ENCODE measurements at places on chromosomes 2 and 18. TPM values are rescaled to one million over a fixed set of nuclear protein-coding genes. Genes with fewer than 3 reads are reported as not detected.

DNA sequence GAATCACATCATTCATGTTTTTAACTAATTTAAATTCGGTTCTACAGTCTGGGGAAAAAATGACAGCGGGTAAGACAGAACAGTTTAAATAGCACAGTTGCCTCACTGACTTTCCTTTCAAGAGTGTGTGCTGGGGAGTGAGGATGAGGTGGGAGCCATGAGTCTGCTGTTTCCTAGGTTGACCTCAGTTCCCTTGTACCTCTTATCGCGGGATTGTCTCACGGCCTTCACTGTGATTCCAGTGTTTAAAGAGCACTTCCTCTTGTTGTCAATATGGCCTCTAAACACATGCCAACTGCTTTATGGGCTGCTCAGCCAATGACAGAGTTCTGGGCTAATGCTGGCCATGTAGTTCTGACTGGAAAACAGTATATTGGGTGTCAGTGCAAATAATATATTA lies 41.6 kb upstream of the ALMS1 start:
- no peak for DNase-seq

- DNase-seq, result no peak
These were observed 846.9 kb upstream of the ACVR2A start for GRCh38 chr2:146997945-146998344.

ANKZF1 gene
- total RNA-seq, result 22.1 TPM

TGOLN2 gene
- total RNA-seq, result 89.6 TPM

SLC38A11 gene
- total RNA-seq, result 2.2 TPM

DNA sequence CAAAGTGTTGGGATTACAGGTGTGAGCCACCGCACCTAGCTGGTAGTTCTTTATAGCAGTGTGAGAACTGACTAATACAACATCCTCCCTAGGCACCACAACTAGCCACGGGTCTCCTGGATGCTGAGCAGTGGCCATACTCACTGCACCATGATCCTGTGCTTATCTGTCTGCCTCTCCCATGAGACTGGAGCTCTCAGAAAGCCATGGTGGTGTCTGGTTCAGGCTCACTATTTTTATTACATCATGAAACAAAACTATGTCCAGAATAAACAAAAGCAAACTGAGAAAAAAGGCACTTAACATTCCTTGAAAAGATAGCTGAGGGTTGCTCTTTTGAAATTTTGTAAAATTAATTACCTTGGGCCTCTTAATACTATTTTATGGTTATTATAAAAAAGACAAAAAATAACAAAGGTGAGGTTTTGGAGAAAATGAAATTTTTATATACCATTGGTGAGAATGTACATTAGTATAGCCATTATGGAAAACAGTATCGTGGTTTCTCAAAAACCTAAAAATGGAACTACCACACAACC lies 90.7 kb upstream of the TFCP2L1 start:
- no peak for DNase-seq

- no peak for DNase-seq
These were observed 38.6 kb downstream of the BIN1 start for GRCh38 chr2:127068351-127068741.

GRCh38 chr18:45055811-45056210 lies 375.1 kb downstream of the SETBP1 start:
- DNase-seq, result no peak

C2orf72 gene
- 125 TPM for total RNA-seq

DNA sequence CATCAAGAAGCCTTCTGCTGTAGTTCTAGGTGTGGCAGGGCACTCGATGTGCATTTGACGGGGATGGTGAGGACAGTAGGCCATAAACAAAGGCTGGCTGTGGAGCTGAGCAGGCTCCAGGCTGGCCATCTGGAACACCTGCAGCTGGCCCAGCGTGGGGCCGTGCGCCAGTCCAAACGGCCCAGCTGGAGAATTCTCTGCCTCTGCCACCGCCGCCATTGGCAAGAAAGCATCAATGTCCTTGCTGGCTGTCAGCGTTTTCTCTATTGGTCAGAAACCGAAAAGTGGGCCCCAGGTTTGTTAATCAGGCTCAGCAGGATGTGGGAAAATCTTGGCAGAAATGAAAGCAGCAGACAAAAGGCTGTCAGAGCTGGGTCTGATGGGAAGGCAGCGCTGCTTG lies 24.0 kb upstream of the CTIF start:
- no peak for DNase-seq

DNA sequence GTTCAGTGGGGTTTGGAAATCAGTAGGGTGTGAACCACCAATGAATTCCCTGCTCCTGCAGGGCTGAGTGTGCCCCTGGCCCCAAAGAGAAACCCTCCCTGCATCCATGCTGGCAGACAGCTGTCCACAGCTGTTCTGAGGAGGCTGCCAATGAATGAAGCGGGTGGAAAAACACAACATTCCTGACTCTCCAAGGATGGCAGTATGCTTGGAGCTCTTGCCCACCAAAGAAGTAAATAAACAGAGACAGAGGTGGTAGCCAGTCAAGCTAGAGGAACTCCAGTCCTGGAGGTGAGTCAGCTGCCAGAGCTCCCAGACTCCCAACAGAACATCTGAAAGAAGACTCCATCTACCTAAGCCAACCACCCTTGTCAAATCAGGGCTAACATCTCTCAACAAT lies 6.2 kb downstream of the ZBTB7C start:
- no peak for DNase-seq

GRCh38 chr2:38653380-38653714 lies 12.6 kb upstream of the GALM start:
- no peak for DNase-seq

FABP1 gene
- total RNA-seq, result 351 TPM

GRCh38 chr2:54979321-54980044 lies 70.8 kb downstream of the RTN4 start:
- no peak for DNase-seq

GRCh38 chr2:205858275-205858674 lies 176.0 kb downstream of the NRP2 start:
- no peak for DNase-seq

GRCh38 chr2:60234274-60234986 lies 319.0 kb downstream of the BCL11A start:
- no peak for DNase-seq

SERPINB13 gene
- not detected for total RNA-seq

GRCh38 chr2:12061286-12062052 lies 315.0 kb downstream of the LPIN1 start:
- DNase-seq, result no peak

DNA sequence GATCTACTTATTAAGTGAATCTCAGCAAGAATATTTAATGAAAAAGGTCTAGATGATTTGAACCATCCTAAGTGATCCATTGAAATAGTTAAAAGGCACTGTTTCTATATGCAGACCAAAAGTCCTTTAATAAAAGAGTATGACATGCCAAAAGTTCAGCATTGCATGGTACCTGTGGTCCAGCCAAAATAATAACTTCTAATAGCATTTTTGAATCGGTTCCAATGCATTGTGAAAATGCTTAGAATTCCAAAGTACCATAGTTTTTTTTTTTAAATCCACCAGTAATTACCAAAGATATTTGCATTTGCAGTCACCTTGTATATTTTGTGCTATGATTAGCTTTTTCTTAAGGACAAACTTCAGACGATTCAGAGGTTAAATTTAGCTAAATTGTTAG lies 79.9 kb downstream of the NYAP2 start:
- DNase-seq, result no peak

SLC5A6 gene
- 72.6 TPM for total RNA-seq

- DNase-seq, result no peak
These were observed 64.4 kb downstream of the CIB4 start for GRCh38 chr2:26576565-26577441.

DNA sequence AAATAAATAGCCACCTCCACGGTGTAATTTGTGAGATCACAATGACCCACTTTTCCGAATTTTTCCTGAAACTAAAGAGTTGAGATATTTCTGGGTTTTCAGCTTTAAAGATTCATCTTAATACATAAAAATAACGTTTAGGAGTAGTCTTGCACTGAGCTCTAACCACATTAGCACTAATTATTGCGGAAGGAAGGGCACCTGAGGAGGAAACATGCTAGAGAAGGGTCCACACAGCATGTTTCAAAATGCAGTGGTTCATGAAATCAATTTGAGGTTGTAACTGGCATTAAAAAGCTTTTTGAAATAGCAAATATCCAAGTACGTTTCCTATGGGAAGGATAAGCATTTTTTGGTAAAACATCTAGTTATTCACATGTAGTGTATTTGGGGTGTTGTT lies 8.4 kb downstream of the INPP4A start:
- no peak for DNase-seq

DNA sequence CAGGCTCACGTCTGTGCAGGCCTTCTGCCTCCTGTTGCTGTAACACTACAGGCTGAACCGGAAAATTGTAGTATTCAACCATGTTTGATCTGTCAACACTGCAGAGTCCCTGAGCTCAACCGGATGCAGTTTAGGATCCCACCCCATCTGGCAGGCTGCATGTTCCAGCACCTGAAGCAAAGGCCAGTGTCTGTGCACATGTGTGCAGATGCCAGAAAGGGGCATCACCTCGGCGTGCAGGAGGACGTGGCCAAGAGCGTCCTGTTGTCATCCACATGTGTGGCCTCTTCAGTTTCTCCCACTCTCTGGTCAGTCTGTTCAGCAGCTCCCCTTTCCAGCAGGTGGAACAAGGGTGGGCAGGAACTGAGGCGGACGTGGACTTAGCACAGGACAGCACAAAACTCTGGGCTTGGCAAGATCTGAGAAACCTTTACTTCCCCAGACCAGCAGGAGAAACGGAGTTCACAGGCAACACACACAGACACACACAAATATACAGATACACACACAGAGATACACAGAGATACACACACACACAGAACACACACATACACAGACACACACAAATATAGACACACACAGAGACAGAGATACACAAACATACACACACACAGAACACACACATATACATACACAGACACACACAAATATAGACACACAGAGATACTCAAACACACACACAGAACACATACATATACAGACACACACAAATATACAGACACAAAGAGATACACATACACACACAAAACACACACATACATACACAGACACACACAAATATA lies 111.3 kb downstream of the NDUFA10 start:
- peak; percentile 42 for DNase-seq

DNA sequence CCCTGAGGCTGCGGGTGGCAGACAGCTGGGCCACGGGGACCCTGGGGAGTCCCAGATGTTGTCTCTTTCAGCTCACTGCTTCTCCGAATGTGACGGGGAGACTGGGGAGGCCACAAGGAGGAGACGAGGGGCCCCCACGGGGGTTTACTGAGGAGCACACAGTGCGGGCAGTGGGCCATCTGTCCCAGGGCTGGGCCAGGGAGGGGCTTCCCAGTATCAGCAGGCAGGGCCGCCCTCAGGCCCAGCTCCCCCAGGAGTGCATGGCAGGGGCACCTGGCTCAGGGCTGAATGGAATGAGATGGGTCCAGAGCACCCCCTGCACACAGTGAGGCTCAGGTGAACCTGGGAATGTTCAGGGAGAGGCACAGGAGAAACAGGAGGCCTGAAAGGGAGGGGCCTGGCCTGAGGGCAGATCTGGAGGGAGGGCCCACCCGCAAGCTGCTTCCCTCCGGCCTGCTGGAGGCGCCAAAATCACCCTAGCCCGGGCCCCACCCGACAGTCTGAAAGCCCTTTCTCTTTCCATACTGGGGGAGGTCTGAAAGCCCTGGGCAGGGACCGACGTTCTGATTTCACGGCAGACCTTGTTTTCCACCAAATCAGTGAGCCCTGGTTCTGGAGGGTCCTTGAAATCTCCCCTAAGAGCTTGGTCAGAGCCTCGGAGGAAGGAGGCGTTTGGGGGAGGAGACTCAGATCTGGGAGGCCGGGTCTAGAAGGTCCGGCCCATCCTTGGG lies 35.5 kb upstream of the PTMA start:
- no peak for DNase-seq

GTF2A1L gene
- total RNA-seq, result not detected

DNA sequence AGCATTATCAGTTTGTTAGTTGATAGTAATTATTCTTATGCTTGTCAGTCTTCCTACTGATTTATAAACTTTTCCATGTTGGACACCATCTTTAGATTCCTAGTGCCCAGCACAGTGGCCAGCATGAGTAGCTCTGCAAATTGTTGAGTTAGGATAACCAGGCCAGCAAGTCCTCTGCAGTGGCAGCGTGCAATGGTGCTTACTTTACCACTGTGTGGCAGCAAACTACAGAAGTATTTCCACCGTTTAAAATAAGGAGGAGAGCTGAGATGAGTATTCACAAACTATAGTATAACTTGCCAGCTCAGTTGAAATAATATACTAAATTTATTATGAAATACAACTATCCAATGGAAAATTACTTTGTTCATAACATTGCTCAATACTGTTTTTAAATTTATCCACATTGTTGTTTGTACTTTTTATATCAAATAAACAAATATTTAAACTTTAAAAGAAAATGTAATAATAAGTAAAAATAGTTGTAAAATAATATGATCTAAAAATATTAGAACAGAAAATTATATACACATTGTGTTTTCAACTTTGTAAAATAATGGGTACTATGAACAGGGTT lies 9.3 kb upstream of the THADA start:
- no peak for DNase-seq

GRCh38 chr2:71777946-71778345 lies 324.6 kb downstream of the DYSF start:
- DNase-seq, result no peak

GRCh38 chr2:134258684-134259388 lies 5.0 kb downstream of the MGAT5 start:
- DNase-seq, result no peak

SPR gene
- total RNA-seq, result 64.5 TPM

GRCh38 chr2:226775032-226775509 lies 24.5 kb downstream of the IRS1 start:
- DNase-seq, result no peak

- peak; percentile 94 for DNase-seq
These were observed 60.6 kb downstream of the CYB5A start for GRCh38 chr18:74230922-74231714.

- DNase-seq, result peak; percentile 89
These were observed 11.0 kb upstream of the NCKAP5 start for GRCh38 chr2:133579274-133579673.

- no peak for DNase-seq
These were observed 52.3 kb downstream of the TDRD15 start for GRCh38 chr2:21175895-21176646.

DNA sequence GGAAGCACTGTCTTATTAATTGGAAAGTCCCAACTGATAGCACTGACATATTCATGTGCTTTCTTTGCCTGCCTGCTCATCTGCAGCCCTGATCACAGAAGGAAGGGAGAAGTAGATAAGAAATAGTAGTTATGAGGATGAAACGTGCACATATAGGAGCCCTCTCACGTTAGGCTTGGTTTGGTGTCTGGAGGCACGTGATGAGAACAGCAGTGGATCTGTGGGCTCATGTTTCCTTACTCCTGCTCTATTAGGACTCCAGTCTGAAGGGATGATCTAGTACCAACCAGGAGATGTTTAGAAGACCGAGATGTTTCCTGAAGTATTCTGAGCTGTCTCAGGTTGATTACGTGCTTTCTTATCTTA lies 84.9 kb downstream of the MAP4K4 start:
- DNase-seq, result no peak

GRCh38 chr18:9066817-9067306 lies 35.6 kb upstream of the NDUFV2 start:
- DNase-seq, result peak; percentile 43

IL1R2 gene
- 12.0 TPM for total RNA-seq

GRCh38 chr18:75214332-75214690 lies 3.7 kb downstream of the TSHZ1 start:
- DNase-seq, result no peak

GRCh38 chr2:19046986-19047780 lies 311.2 kb downstream of the OSR1 start:
- DNase-seq, result no peak

DARS1 gene
- 19.9 TPM for total RNA-seq

All from left lobe of liver (tissue), 2 donors.